ENCODE measurements at places on chromosomes 3 and 15.

DNA sequence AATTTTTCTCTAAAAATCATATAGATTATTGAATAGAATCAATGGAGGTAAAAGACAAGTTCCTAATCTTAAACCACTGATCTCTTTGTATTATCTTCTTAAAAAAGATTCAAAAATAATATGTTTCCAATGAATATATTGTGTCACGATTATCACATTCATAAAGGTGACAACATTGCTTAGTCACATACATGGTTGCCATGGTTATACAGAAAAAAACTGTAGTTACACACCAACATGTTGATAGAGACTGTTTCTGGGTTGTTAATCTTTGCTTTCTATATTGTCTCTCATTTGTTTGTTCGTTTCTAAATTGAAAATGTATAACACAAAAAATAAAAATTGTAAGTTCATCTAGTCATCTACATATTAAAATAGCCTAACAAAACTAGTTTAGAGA is 376.0 kb upstream of the ALCAM start:
- DNase-seq = no peak

DNA sequence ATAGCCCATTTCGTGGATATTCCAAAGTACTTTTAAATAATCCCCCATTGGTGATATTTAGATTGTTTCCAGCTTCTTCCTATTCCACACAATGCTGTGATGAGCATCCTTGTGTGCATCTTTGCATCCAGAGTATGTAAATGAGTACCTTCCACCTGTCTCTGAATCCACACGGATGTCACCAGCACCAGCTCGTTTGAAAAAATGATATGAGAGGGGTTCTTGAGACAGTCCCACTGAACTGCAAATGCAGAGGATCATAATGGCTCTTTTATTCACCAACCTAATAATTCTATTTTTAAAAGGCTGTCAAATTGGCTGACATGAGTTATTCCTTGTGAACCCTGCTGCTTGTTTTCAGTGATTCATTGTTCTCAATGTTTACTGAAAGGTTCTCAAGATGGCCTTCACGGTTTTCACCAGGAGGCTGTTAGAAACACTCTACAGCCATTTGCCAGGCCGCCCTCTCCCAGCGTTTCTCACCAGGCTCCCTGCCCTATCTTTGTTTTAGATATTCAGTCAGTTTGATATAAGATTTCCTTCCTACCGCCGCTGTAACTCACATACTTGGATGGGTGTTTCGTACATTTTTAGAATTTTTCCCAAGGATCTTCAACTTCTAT is 96.7 kb upstream of the PTPRG start:
- no peak for DNase-seq

DNA sequence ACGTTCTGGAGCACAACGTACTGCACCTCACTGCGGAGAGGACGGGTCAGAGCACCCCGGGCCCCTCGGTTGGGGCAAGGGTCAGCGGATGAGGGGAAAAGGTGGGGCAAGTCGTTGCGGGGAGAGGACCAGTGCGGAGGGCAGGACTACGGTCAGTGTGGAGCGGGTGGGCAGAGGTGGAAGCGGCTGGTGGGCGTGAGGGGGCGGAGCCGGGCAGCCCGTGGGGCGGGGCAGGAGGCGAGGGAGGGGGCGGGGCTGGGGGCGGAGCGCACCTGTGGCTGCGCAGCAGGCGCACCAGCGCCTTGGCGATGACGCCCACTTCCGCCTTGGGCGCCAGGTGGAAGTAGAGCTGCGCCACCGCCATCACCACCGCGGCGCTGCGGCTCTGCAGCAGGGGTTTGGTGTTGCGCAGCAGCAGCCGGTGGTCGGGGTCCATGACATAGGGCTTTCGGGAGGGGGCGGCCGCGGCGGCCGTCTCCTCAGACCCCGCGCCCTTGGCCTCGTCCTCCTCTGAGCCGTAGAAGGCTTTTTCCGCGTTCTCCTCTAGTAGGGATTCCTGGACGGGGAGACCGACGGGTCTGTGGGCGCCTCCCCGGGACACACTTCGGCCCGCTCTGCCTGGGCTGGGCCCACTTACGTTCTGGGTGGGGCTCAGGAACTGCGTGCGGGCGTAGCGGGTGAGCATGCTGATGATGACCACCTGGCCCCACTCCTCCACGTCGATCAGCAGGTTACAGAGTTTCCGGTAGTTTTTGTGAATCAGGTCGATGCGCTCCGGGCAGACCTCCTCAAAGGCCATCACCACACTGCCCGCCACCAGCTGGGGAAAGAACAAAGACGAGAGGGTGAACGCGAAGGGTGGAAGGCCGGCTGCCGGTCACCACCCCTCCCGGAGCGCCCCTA is 29.2 kb downstream of the AP3B2 start:
- peak; percentile 58 for DNase-seq

GRCh38 chr3:13301286-13301987 is 118.7 kb downstream of the NUP210 start:
- no peak for DNase-seq

DNA sequence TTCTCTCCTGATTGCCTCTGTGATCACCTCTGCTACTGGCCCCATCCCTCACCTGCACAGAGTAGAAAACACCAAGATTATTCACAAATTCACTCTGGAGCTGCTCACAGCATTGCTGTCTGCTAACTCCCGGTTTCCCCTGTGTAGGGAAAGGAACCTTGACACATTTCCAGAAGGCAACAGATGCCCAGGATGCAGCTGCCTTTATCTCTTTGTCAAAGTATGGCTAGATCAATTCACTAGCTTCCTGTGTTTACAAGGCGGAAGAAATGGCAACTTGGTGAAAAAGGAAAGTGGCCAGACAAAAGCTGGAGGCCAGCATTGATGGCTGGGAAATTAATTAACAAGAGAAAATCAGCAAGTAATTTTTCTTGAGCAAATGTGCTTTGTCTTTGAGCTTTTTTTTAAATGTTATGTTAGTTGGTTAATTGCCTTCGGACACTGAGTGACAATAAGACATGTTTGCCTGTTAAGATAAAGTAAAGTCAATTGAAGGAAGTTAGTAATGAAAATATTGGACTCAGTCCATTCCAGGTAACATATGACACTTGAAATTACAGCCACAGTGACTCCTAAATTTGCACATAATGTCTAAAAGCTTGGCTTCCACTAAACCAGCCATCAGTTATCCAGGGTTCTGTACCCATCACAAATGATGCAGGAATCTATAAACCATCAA is 394.6 kb upstream of the IL12A start:
- DNase-seq = no peak

DNA sequence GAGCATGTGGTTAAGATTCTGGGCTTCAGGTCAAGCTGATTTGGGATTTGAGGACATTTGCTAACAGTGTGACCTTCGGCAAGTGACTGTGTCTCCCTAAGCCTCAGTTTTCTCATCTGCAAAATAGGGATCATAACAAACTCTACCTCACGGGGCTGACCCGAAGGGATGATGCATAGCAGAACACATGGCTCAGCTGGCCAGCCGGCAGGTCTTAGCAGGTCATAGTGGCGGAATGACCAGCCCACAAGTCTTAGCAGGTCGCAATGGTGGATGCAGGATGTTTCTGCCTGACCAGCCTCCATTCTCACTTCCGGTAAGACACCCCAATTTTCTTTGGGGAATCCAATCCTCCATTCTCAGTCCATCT is 63.3 kb downstream of the IQSEC1 start:
- DNase-seq = no peak

DNA sequence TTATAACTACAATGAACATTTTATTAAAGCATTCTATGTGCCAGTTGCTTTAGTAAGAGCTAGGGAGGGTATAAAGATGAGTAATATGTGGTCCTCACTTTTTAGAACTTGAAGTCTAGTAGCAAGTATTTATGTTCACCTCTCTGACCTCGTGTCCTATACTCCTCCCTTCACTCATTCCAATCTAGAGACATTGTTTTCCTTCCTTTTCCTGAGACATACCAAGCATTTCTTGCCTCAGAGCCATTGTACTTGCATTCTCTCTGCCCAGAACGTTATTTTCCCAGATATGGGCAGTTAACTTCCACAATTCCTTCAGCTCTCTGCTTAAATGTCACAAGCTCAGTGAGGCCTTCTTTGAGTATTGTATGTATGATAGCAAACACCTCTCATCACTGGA is 408.6 kb downstream of the PDCD6IP start:
- no peak for DNase-seq

- no peak for DNase-seq
Observed at GRCh38 chr3:87354398-87354797, 78.0 kb upstream of the POU1F1 start.

DNA sequence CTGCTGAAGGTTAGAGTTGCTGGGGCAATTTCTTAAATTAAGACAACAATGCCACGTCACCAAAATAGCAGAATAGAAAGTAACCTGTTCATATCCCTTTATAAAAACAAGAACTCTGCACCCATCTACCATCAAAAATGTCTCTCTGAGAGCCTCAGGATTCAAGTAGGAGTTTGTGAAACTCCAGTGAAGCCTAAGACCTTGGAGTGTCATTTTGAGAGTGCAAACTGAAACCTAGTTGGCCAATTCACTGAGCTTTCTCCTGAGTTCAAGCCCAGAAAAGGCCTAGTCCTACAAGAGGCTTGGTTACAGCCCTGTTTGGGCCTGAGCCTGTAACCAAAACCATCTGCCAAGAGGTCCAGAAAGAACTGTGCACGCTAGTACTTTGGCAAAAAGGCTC is 335.1 kb downstream of the EFHB start:
- no peak for DNase-seq

DNA sequence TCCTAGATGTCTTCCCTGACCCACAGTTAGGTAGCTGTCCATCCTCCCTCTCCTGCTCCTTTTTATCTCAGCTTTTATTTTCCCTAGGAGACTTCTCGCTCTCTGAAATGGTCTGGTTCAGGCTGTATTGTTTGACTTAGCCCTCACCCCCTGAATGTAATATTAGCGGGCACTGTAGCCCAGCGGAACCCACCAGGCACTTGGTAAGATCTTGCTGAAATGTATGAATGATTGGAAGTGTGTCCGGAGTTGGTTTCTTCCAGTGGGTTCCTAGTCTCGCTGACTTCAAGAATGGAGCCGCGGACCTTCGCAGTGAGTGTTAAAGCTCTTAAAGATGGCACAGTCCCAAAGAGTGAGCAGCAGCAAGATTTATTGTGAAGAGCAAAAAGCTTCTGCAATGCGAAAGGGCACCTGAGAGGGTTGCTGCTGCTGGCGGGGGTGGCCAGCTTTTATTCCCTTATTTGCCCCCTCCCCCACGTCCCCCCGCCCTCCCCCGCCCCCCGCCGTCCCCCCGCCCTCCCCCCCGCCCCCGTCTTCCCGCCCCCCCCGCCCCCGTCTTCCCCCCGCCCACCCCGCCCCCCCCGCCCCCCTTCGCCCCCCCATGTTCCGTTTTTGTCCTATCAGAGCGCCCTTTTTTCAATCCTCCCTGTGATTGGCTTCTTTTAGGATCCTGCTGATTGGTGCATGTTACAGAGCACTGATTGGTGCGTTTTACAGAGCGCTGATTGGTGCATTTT is 694 bp upstream of the EEFSEC start:
- DNase-seq = no peak

GRCh38 chr15:39099524-39099923 is 481.4 kb upstream of the THBS1 start:
- no peak for DNase-seq

DNA sequence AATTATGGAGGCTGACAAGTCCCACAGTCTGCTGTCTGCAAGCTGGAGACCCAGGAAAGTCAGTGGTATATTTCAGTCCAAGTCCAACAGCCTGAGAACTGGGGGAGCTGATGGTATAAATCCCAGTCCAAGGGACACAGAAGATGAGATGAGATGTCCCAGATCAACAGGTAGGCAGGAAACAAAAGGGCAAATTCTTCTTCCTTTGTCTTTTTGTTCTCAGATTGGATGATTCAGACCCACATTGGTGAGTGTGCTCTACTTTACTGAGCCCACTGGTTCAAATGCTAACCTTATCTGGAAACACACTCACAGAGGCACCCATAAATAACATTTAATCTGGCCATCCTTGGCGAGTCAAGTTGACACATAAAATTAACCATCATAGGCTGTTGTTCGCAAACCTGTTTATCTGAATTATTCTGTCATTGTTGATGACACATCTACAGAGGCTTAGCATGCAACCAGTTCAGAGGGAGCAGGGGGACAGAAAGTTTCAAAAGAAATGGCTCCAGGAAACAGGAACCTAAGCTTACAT is 62.7 kb upstream of the ITGA11 start:
- DNase-seq = no peak

GRCh38 chr3:46112296-46112695 is 85.0 kb upstream of the XCR1 start:
- DNase-seq = no peak

DNA sequence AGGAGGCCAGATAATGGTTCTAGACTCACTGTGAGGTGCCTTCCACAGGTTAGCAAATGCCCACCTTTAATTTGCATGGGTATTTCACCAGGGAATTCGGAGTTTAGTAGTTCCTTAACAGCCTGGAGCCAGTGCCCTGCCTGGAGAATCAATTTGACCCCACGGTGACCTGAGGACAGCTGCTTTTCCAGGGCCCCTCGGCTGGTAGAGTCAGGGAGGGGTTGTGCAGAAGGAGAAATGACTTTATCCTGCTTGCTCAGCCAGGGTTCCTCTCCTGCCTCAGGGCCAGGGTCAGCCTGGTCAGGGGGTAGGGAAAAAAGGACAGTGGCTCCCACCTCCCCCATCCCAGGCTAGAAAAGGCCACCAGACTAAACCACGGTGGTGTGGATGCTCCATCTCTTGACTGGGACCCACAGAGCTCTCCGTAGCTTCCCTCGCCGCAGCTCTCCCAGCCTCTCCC is 12.0 kb downstream of the DLL4 start:
- DNase-seq = no peak

- no peak for DNase-seq
Observed at GRCh38 chr3:170247875-170248274, 25.7 kb downstream of the PRKCI start.

DNA sequence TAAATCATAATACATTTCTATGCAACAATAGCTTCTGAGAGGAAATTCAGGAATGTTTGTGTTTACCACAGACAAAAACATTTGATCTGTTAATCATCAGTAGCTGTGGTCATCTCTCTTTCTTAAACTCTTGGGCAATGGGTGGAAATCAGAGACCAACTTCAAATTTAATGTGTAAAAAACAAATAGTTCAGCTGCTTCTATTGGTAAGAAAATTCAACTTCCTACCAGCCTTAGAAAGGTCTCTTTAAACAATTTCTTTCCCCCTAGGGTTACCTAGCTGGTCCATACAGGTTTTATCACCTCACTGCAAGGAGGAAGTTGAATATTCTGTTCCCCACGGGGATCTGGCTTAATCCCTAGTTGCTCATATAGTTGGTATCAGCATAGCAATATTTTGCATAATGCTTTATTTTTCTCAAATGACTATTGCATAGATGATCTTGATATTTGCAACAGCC is 20.3 kb upstream of the PPP4R2 start:
- no peak for DNase-seq

DNA sequence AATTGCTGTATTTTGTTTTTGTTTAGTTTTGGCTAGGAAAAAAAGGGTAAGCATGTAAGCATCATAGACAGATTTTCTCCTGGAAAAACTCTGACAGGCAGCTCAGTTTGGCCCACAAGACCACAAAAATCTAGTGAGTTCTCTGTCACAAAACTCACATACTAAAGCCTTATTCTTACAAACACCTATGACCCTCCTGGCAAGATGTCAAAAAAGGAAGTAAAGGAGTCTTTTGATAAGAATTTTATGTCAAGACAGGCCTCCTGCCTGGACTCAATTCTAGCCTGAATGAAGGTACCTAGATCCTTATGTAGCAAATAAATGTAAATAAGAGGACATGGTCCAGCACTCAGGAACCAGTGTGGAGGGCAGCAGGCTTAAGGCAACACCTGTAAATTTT is 668.3 kb upstream of the ZNF385D start:
- no peak for DNase-seq

GRCh38 chr15:75195766-75196241 is 5.9 kb upstream of the C15orf39 start:
- no peak for DNase-seq

GRCh38 chr3:124078953-124079911 is 87.3 kb upstream of the ROPN1 start:
- DNase-seq = no peak

- DNase-seq = no peak
Observed at GRCh38 chr3:88986834-88987233, 120.6 kb upstream of the EPHA3 start.

Data from stimulated activated CD8-positive, alpha-beta memory T cell treated with anti-CD3 and anti-CD28 coated beads, Interleukin-7, amount 100 ng/mL, for 1 hour (primary cell).